ENCODE measurements at places on chromosomes 5 and 9.
A peak's percentile ranks its signal among the peaks of the same experiment; 100 is the strongest.

- no peak for DNase-seq
Observed at GRCh38 chr9:114806526-114806900, 674 bp upstream of the TNFSF15 start.

DNA sequence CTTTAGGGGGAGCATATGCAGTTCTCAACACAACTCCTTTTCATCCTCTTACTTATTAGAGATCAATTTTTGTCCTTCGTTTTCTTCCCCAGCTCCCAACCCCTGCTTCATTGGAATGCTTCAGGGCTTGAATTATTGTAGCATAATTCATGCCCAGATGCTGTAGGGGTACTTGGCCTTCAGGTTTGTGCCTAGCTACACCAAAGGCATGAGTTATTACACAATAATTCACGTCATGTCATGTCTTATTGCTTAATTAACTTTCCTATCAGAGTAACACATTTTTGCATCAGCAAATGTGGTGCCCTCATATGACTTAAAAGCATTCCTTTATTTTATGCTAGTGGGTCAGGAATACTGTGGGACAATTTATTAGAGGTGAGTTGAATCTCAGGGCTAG lies 507.2 kb downstream of the NFIB start:
- DNase-seq: no peak

DNA sequence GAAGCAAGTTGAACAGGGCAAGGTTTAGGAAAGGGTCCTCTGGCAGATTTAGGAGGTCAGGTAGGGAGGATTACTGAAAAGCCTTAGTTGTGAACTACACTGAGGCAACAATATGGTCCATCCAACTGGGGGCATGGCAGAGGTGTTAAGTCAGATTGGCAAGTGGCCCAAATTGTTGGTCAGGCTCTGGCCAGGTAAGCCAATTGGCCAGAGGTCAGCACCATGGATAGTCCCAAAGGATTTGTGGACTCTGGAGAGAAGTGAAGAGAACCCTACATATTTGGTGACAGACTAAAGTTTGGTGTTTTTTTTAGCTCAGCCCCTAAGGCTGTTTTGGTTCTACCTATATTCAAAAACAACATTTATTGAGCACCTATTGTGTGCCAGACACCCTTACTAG lies 39.1 kb upstream of the RASGRF2 start:
- no peak for DNase-seq

DNA sequence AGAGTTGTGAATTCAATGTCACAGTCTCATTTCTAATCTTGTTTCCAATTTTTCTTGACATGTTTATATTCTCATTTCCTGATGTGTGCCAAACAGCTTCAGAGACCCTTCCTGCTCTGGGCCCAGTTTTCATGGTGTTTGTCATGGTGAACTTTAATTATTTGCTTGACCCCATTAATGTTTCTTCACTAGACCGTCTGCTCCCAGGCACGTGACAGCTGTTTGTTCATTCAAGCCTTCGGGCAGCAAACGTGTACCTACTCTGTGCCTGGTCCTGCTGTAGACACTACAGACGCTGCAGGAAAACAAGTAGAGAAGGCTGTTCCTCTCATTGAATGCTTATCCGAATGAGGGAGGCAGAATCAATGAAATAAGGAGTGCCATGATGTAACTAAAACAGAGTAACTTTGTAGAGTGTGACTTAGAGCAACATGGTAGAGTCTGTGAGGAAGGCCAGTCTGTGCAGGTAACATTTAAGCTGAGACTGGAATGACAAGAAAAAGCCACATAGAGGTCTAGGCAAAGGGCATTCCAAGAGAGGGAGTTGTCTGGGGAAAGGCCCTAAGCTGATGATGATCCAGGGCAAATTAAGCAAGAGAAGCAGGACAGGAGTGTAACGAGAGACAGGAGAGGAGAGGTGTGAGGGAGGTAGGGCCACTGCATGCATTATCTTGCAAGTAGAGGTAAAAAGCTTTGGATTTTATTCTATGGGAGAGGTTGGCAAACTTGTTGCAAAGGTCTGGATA lies 191.4 kb downstream of the SEMA5A start:
- DNase-seq: no peak

- DNase-seq: no peak
Observed at GRCh38 chr9:18778846-18779245, 254.2 kb downstream of the SAXO1 start.

DNA sequence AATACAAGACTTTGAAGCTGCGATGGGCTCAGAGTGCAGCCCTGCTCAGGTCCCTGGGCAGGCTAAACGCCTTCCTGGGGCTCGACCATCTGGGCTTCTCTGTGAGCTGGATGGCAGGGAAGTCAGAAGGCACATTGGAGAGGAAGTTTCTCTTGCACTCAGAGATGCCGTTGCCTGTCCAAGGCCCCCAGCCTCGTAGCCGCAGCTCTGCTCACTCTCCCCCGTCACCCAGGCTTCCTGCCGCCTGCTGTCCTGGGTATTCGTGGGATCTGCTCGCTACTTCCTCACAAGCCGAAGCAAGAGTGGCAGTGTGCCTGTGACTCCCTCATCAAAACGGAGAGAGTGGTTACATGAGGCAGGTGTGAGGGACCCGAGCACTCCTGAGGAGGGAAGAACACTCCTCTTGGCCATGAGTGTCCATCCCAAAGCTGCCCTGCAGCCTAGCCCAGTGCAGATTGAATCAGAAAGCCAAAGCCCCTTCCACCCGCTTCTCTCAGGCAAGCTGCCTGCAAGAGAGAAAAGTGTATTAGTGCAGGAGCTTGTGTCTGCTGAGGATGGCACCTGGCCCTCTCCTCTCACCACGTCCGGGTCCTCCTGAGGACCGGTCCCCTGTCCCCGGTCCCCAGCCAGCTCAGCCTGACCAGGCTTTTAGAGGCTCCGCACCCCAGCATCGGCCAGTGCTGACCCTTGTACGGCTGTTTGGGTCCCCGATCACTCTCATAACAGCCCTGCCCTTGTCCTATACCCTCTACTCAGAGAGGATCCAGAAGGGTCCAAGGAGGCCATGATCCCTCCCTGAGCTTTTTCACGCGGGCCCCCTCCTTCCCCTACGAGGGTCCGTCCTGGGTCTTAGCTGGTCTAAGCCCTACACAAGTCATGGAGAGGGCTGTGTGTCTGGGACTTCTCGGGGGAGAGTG lies 7.3 kb downstream of the FCN2 start:
- no peak for DNase-seq

DNA sequence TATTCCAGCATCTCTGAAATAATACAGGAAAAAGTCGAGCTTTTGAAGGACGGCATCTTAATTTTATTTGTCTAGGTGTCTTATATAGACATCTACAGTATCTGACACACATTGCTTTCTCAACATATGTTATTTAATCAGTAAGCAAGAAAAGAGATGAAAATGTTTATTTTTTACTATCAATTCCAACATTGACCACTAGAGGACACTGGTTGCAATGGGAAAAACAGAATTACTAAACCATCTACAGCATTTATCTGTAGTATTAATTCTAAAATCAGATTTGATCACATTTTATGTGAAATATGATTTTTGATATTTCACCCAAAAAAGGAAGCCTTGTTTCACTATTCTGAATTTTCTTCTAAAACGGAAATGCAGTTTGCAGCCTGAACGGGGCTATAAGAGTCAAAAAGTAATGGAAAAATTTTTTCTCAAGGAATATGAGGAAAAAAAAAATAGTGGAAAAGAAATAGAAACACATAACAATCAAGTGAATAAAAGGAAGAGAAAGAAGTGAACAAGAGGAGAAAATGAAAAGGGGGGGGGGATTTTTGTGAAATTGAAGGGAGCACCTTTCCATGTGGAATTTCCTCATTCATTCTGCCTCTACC lies 98.6 kb downstream of the OSTF1 start:
- DNase-seq: no peak

- DNase-seq: no peak
Observed at GRCh38 chr9:133705576-133705975, 32.6 kb downstream of the SARDH start.

- no peak for DNase-seq
Observed at GRCh38 chr5:107869438-107870115, 198.8 kb upstream of the EFNA5 start.

DNA sequence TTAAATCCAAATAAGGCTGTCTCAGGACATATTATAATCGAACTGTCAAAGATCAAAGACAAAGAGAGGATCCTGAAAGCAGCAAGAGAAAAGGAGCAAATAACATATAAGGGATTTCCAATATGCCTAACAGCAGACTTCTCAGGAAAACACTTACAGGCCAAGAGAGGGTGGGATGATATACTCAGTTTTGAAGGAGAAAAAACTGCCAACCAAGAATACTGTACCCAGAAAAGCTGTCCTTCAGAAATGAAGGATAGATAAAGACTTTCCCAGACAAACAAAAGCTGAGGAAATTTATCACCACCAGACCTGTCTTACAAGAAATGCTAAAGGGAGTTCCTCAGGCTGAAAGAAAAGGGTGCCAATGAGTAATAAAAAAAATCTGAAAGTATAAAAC lies 16.0 kb downstream of the EGFLAM start:
- no peak for DNase-seq

DNA sequence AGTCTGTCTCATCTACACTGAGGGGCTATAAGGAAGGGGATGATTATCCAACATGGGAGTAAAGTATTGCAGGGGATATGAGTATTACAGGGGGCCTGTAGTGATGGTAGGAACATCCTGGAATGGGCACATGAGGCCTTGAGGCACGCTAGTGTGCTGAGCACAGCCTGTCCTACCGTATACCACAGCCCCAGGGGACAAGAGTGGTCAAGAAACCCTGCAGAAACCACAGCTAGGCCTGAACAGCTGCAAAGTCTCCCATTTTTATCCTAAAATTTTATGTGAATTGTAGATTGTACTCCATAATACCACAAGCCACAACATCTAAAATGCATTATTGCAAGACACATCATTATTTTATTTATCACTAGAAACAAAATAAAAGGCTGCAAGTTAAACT lies 136.3 kb upstream of the ASTN2 start:
- no peak for DNase-seq

GRCh38 chr5:10579536-10580521 lies 16.0 kb downstream of the ANKRD33B start:
- no peak for DNase-seq

- DNase-seq: no peak
Observed at GRCh38 chr5:89842531-89842930, 567.0 kb downstream of the CETN3 start.

GRCh38 chr9:38423973-38424843 lies at the start of gene IGFBPL1:
Gene IGFBPL1 (minus strand): TSS chr9:38424454. CDS start chr9:38424424, 30 bp downstream.
- peak; percentile 60 for DNase-seq

DNA sequence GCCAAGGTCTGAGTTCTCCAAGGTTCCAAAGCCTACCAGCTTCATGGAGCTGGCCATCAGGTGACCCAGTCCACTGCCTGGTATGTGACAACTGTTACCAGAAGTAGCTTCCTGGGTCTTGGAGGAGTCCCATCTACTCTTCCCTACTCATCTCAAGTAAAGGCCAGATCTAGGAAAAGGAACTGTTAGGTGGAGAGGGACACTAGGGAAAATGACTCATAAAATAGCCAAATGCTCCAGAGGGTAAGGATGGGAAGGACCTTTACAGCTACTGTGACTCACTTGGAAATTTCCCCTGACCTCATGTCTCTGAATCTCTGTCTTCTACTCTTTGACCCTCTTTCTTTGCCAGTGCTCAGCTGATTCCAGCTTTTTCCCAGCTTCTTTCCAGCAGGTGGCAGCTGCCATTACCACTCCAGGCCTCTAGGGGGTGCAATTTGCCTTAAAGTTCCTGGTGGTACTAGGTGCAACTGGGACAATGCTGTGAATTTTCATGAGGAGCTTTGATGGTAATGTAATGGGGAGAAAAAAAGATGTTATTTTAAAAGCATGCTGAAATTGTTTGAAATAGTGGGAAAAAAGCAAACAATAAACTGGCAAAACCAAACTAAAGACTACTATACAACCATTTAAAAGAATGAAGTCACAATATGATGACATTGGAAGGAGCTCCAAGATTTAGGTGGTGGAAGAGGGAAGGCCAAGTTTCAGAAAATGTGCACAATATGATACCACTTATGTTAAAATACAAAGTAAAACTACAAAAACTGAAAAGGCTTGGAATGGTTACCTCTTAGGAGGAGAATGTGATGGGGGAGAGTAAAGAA lies 27.1 kb upstream of the MYORG start:
- peak; percentile 51 for DNase-seq
